ENCODE measurements at places on chromosomes 16 and 17.

DNA sequence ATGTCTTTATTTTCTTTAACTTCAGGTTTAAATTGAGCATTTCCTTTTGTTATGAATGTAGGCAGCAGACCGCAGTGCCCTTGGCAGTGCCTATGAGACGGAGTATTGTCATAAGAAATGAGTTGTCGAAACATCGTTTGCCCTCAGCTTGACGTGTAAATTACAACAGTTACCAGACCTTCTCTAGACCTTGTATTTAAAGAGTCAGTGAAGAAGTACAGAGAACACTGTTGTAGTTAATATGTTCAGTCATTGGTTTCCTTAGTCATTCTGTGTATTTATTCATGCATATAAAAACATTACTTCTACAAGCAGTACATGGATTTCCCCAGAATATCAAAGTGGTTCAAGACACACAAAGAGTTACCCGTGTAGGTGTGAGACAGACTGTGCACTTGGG, 19.0 kb downstream of the IRF8 start:
- DNase-seq: no peak

- no peak for DNase-seq
These were observed 124.1 kb upstream of the RCVRN start for GRCh38 chr17:10029129-10029528.

DNA sequence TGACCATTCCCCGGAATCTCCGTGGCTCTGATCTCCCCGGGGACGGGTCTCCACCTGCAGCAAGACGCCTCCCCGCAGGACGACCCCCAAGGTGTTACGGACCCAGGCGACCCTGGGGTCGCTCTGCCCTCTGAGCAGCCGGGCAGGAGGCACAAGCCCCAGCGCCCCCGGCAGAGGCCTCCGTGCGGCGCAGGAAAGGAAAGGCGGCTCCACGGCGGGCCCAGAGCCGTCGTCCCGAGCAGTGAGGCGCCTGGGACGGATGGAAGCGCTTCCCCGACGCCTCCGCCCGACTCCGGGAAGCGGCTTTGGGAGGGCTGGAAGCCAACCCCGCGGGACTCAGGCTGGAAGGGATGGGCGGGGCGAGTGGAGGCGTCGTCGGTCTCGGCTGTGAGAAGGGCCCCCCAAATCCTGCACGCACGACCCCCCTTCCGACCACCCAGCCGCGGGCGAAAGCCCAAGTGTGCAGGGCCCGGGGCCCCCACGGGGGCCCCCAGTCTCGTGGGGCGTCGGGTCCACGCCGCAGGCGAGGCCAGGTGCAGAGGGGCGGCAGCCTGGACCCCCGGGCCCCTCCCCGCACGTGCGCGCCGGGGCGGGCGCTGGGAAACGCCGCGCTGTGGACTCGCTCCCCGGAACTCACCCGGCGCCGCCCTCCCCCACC, 32.7 kb upstream of the RPH3AL start:
- no peak for DNase-seq

- no peak for DNase-seq
These were observed 84.8 kb downstream of the PITPNC1 start for GRCh38 chr17:67461876-67462275.

GRCh38 chr16:75000481-75001081, 1.8 kb downstream of the ZNRF1 start:
- DNase-seq: no peak

GRCh38 chr16:22120440-22120839, 28.1 kb downstream of the VWA3A start:
- no peak for DNase-seq

- DNase-seq: no peak
These were observed 150.6 kb downstream of the MAF start for GRCh38 chr16:79449900-79450299.

DNA sequence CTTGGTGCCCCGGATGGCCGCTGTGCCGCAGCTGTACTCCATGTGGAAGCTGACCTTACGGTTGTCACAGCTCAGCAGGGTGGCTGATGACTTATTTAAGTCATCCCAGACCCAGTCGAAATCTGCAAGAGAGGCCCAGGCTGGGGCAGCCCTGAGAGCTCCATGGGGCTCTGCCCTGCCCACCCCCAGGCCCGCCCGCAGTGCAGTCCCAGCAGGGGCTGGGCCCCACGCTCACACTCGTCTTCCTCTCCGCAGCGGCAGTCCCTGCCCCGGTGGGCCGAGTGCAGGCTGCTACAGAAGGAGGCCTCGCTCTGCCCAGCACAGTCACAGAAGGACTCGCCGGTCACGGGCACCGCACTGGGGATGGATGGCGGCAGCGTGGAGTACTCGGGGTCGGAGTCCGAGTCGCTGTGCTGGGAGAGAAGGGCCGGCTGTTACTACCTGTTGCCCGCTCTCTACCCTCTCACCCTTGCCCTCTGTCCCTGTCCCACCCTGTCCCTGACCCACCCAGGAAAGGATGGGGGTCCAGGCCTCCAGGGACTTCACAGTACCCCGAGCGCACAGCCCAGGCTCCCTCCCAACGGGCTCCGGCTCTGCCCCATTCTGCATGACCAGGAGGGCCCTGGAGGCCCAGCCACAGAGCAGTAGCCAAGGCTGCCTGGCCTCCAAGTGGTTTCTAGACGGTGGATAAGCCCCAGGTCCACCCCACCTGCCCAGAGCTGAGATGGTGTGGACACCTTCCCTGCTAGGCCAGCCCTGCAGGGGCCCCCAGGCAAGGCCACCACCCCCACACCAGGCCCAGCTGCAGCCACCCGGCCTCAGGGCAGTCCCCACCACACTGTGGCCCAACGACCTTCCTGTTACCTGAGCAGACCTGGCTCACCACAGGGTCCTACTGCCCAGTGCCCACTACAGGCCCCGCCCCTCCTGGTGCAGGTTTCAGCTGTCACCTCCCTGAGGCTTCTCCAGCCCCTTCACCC, 3.9 kb downstream of the SPSB3 start:
- peak; percentile 31 for DNase-seq

GRCh38 chr17:29504711-29505110, 62.1 kb downstream of the ABHD15 start:
- DNase-seq: no peak

GRCh38 chr16:3587547-3588110, 10.4 kb upstream of the NLRC3 start:
- DNase-seq: no peak

GRCh38 chr17:82238472-82239201, 9.8 kb downstream of the SLC16A3 start:
- DNase-seq: peak; percentile 85

DNA sequence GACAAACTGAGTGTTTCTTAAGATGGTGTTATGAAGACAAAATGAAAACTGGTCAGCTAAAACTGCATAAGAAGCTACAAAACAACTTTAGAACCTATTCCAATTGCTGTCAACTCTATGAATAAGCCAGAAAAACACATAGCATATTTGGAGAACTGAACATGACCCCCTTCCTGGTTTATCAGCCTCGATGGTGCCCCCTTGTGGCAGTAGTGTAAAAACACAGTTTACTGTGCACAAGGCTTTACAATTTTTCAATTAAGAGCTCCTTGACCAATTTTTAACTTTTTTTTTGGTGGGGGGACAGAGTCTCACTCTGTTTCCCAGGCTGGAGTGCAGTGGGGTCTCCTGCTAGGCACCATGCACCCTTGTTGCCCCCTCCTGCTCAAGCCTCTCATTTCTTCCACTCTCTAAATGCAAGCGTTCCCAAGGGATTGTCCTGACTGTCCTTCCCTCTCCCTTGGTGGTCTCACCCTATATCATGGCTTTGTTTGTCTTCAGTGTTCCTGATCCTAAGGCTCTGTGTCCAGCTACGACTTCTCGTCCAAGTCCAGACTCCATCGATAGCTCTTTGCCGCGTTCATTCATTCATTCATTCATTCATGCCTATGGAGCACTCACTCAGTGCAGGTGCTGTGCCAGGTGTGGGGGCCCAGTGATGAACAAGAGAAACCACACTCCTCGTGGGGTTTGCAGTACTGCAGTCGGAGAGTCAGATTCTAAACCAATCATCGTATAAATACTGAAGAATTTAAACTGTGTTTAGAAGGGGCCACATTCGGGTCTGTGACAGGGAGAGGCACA, 7.5 kb downstream of the EIF1 start:
- no peak for DNase-seq

DNA sequence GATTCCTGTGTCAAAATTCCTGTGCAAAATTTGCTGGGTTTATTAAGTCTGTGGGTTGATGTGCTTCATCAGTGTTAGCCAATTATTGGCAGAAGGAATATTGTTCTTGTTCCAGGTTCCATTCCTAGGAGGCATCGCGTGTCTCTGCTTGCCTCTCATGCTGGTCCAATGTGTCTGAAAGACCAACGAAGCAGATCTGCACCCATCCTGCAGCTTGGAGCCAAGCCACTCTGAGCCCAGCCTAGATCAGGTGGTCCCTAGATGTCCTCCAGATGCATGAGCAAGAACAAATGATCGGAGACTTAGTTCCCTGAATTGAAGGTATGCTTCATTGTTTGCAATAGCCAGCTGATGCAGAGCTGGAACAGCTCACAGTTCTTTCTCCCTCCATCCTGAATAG, 10.5 kb upstream of the PIK3R6 start:
- no peak for DNase-seq

DNA sequence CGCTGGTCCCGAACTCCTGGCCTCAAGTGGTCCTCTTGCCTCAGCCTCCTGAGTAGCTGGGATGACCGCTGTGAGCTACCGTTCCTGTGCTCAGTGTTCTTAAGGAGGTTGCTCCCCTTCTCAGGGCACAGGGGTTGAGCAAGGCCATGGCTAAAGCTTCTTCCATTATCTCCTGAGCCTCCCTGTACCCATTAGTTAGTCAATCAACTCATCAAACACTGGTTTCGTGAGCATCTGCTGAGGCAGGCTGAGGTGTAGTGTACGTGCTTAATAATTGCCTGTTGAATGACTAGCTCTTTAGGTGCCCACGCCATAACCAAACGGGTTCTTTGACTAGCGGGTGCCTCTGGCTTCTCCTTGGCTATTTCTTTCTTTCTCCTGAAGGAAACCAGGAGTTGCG, 11.7 kb downstream of the SGCA start:
- no peak for DNase-seq

DNA sequence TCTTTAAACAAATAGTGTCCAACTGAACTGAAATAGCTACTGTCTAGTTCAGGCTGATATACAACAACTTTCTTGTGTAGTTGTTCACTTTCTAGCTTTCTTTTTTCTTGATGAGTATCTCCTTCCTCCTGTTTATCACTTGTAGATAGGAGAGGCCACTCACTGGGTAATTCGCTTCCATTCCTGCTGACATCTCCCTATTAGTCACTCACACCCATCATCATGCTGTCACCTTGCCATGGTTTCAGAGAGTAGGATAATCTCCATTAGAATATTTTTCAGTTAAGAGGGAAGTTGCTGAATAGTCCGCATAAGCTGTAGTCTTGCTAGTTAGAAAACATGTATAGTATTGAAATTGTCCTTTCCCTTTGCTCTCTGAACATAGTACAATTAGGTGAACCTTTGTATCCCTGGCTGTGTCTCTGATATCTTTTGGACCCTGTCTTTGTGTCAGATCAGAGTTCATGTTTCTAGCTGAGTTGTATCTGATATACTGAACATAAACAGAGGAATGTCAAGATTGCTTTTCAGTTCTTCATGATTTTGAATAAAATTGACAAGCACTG, 64.4 kb upstream of the RASL10B start:
- DNase-seq: peak; percentile 40

GRCh38 chr17:80187090-80187489, 17.3 kb downstream of the CARD14 start:
- no peak for DNase-seq

DNA sequence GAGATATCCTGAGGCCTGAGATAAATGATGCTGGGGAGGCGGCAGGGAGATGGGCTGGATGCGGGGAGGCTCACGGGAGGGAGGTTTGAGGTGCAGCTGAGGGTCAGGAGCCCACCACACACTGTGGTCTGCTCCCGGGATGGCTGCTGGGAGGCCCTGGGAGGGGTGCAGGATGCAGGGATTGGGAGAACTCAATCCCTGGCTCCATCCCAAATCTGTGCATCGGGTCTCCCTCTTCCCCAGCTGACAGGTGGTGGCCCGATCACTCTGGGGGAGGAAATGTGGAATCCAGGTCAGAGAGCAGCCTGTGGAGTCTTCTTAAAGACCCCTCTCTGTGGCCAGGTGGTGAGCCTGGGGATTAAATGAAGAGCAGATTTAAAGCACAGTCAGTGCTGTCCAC, 12.0 kb downstream of the PHB1 start:
- DNase-seq: no peak

DNA sequence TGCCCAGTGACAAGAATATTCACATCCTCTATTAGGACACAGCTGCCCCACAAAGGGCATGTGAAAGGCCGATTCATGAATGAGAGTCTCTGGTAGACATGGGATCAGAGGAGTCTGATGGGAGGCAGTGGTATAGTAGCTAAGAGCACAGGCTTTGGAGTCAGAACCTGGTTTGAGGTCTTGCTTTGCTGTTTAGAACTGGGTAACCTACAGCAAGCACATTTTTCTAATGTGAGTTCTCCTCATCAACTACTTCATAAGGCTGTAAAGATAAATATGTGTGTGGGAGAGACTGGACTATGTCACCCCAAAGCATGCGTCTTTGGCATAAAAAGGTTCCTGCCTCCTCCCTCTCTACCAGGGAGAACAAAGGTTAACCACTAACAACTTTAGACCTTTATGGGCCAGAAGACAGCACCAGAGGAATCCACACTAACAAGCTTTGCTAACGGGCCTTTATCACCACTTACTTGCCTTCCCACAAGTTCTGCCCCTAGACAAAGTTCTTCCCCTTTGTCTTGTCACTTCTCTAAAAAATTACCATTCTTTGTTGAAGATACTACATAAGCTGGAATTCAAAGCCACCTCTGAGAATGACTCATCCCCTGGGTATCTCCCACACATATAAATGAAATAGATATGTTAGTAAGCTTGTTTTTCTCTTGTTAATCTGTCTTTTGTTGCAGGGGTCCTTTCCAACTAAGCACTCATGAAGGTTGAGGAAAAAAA, 21.1 kb downstream of the CDR2 start:
- DNase-seq: peak; percentile 62

DNA sequence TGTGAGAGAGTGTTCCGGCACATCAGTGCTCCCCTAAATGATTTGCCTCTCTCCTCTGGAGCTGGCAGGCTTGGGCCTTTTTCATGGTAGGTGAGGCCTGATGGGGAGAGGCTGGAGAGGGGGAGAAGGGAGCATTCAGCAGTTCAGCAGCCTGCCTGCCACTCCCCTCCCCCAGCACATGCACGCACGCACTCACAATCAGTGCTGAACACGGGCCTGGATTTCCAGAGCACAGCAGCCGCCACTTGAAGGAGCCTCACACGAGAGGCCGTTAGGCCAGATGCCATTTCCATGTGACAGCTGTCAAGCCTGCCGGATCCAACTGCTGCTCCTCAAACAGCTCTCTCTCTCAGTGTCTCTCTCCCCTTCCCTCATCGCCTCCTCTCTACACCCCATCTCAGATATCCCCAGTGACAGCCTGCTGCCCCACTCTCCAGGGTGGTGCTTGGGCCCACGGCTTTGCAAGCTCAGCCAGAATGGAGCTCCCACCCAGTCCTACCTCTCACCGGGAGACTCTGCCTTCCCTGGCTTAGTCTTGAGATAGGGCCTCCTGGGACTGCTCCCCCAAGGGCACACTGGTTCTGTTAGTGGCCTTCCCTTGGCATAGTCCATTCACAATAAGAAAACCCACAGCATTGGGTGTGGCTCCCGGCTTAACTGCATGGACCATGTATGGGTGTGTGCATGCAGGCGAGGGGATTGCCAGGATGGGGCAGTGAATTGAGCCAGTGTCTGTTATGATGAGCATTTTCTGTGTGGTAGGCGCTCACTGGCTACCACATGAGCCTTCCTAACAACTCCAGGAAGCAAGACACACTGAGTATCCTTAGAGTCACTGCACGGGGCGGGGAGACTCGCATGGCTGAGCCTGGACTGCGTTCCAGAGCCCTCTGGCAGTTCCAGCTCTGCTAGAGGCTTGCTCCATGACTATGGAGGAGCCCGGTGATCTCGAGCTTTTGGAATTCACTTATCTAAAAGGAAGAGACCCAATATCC, 226.2 kb downstream of the CCDC182 start:
- peak; percentile 37 for DNase-seq
